ENCODE measurements at places on chromosomes 7 and 10.

- ATAC-seq = no peak
These were observed 204.0 kb upstream of the AOAH start for GRCh38 chr7:36928311-36928710.

- ATAC-seq = no peak
These were observed 60.0 kb upstream of the NKX6-2 start for GRCh38 chr10:132845780-132846595.

DNA sequence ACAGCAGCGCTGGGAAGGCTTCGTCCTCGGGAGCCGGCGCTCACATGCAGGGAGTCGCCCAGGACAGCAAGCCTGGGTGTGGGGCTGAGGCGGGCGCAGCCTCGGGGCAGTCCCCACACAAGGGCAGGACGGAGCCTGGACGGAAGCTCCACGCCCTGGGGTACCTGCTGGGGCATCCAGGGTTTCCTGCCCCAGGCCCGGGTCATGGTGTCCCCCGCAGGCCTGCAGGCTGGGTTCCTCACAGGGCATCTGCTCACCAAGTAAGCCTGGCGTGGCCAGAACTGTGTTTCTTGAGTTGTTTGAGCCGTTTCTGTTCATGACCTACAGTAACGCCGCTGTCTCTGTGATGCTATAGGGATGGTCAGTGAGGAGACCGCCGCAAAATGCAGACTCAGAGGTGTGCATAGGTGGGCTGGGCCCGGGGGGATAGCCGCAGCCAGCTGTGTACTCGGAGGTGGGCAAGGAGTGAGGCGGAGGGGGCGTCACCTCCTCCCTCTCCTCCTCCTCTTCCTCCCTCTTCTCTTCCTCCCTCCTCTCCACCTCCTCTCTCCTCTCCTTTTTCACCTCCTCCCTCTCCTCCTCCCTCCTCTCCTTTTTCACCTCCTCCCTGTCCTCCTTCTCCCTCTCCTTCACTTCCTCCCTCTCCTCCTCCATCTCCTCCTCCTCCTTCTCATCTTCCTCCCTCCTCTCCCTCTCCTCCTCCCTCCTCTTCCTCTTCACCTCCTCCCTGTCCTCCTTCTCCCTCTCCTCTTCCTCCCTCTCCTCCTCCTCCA, 438.9 kb downstream of the DNAJB6 start:
- ATAC-seq = no peak

- ATAC-seq = no peak
These were observed 187.4 kb downstream of the RNLS start for GRCh38 chr10:88395677-88396076.

DNA sequence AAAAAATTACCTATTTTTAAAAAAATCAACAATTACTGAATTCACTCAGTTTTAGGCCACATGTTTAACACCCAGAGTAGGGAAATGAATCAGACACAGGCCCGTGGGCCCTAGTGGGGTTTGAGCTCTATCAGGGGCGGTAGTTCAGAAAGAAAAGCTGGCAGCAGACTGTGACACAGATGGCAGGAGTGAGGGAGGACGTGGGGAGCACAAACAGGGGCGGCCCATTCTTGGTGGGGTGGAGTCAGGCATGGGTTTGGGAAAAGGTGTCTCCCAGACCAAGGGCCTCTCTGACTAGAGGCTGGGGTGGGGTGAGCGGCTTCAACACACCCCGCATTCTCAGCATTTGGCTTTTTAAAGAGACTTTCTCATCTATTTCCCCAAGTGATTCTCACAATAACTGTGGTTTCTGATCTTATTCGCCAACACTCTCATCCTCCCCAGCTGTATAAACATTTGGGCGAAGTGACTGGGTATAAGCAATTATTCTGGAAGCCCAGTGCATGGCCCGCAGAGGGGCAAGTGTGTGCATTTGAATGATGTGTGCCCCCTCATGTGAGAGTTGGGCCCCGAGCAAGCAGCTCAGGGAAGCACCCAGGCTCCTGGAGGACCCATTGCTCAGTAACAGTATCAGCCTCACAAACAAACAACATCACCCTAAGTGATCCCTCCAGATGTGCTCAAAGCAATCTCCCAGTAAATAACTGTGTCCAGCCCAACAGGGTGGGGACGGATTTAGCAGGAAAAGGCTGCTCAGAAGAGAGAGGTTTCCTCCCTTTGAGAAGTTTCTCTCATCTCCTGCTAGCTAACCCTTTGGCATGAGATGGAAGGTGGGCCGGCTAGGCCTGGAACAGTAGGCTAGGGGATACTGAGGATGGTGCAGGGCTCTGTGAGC, 437.6 kb upstream of the ZMIZ1 start:
- no peak for ATAC-seq

GRCh38 chr7:101828301-101829020, 11.0 kb downstream of the CUX1 start:
- ATAC-seq = no peak

- ATAC-seq = peak; percentile 49
These were observed 99.3 kb upstream of the DDC start for GRCh38 chr7:50664461-50664922.

All from esophagus mucosa (tissue), 1 donor.